ENCODE measurements at places on chromosomes 1 and 21.

DNA sequence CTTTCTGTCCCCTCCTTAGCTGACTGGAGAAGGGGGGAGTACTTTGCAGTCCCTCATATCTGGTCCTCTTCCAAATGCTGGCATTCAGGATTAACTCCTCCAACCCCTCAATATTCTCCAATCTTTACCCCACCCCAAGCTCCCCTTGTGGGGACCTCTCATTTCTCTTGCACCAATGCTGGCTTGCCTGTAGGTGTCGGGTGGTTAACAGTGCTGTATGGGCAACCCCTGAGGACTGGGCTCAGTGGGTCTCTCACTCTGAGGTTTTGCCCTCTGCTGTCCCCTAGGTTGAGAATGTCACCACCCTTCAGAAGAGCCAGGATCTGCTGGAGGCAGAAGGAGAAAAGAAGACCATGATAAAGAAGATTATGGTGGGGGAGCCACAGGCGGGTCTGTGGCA is 27.0 kb downstream of the MROH7 start:
- no peak for DNase-seq

GRCh38 chr1:56387071-56387740 is 192.2 kb downstream of the PLPP3 start:
- no peak for DNase-seq

DNA sequence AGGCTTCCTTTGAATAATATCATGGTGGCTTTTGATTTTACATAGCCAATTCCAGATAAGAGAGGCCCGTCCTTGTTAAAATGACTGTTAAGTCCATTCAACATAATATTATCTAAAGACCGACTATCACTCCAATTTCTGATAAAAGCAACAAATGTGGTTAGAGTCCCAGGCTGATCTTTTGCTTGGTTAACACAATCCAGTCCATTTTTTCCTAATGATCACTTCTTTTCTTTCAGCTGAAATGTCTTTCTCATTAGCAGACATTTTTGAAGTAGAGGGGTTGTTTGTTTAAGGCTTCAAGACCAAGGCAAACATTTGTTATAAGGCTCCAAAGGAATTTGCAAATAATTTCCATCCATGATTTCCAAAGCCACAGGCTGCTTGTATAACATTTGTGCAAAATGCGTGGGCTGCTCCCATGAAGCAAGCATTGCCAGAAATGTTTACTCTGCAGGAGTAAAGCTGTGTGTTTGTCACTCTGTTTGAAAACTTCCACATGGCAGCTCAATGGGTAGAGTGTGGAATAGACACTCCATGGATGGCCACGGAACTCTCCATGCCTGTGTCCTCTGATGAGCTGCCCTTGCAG is 111.5 kb downstream of the PSMG1 start:
- no peak for DNase-seq

- no peak for DNase-seq
These were observed 4.9 kb upstream of the TRIM63 start for GRCh38 chr1:26072305-26072704.

DNA sequence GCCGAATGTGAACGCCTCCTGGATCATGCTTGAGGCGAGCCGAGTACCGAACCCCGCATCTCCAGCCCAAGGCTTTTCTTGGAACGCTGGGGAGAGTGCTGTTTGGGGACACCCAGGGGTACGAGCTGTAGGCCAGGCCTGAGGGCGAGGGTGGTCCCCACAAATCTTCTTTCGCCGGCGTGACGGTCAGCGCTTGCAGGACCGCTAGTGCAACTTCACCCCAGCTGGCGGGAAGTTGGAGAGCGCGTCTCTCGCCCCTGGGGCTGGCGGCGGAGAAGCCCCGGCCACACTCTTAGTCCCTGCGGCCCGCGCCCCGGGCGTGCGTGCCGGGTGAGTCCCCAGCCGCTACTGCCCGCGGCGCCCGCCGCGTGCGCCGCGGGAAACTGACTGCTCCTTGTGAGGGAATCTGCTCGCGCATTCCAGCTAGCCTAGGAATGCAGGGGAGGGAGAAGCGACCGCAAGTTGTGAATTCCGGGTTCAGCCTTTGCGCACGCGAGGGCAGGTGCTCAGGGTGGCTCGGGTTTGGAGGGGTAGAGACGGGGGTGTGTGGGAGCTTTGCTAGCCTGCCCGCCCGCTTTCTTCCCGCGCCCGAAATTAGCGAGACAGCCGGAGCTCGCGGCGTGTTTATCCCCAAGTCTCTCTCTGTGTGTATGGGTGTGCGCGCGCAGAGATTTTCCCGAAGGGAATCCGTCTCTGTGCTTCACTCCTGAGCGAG is 884 bp downstream of the LHX4 start:
- no peak for DNase-seq

DNA sequence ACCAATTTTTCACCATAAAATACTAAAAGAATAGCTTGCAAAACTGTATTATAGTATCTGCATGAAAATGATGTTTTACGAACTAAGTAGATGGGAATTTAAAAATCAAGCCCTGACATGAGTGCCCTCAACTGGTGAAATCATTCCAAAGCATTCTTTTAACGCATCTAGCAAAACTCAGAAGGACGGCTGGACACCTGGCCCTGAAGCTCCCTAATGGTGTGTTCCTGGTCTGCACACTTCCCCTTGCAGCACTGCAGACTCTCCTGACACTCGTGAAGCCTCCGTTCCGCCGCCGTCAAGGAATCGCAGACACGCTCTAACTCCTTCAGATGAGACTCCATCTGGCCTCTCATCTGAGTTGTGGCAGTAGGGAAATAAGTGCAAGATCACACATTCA is 39.9 kb downstream of the ODF2L start:
- DNase-seq: no peak

GRCh38 chr1:156592158-156592909 is 758 bp downstream of the NAXE start:
- no peak for DNase-seq

DNA sequence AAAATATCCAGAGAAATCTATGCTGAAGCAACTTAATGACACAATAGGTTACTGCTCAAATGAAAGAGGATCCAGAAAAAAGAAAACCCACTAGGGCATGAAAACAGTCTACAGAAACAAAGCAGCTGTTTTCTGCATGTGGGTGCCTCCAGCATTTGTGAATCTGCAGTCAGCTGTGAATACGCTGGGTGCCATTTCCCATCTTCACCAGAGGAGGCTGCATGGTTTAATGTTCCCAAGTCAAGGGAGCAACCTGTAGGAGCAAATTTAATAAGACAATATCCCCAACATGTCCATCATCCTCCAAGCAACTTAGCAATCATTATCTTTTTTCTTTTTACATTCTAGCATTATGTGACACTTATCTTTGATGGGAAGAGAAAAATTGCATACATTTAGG is 396.6 kb downstream of the BRINP2 start:
- no peak for DNase-seq
